Stimulated activated naive B cell treated with anti-CD40 and anti-IgM and Interleukin-4, amounts not matched to agents 10 μg/mL and 1 μg/mL and 100 μg/mL, for 72 hours (primary cell): ENCODE measurements at places on chromosomes 12 and 14.

DNA sequence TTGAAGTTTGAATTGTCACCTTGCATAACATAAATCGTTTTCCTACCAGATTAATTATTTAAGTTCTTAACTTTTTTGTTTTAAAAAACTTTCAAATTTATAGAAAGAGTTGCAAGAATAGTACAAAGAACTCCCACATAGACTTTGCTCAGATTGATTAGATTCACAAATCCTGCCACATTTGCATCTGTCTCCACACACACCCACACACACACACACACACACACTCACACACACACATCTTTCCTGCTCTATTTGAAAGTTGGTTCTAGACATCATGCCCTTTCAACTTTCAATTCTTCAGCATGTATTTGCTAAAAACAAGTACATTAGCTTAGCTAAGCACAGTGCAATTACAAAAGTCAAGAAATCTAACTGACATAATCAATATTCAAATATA, 184.0 kb downstream of the ITPR2 start:
- H3K4me1 ChIP-seq: peaks cover 11% of the 10 kb centered on the region
- H3K27ac ChIP-seq: no peak overlapping the region
- H3K4me3 ChIP-seq: no peak overlapping the region
- no peak for DNase-seq

GRCh38 chr14:61322799-61323290, 1.5 kb downstream of the PRKCH start:
- H3K4me1 ChIP-seq: peaks cover 9% of the 10 kb centered on the region
- peaks cover 11% of the 10 kb centered on the region for H3K27me3 ChIP-seq
- H3K36me3 ChIP-seq: peaks cover 3% of the 10 kb centered on the region
- peak overlapping the region; percentile 89 for H3K4me3 ChIP-seq

DNA sequence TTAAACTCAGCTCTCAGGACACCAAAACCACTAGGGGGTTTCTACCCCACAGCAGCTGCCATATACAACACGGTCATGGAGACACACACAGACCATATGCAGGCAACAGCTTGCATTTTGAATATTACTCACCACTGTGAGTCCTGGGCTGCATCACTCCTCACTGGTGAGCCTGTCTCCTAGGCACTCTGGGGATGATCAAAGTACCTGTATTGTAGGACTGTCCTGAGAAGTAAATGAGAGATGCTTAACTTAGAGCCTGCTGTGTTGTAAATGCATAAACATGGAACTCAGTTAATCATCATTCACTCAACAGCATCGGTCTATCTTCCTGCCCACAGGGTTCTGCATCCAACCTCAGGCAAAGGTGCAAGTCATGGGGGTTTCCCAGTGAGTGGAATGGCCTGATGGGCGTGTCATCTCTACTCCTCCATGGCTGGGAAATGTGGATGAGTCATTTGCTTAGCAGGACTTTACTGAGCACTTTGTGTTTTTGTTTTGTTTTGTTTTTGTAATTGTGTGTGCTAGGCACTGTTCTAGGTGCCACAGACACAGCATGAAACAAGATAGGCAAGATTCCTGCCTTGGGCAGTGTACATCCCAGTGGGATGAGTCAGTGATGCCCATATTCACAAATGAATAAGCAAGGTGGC, 1141.2 kb upstream of the TMEM132C start:
- no peaks in the 10 kb centered on the region for H3K27me3 ChIP-seq
- no peak overlapping the region for H3K27ac ChIP-seq
- no peak overlapping the region for H3K4me3 ChIP-seq
- no peaks in the 10 kb centered on the region for H3K36me3 ChIP-seq

DNA sequence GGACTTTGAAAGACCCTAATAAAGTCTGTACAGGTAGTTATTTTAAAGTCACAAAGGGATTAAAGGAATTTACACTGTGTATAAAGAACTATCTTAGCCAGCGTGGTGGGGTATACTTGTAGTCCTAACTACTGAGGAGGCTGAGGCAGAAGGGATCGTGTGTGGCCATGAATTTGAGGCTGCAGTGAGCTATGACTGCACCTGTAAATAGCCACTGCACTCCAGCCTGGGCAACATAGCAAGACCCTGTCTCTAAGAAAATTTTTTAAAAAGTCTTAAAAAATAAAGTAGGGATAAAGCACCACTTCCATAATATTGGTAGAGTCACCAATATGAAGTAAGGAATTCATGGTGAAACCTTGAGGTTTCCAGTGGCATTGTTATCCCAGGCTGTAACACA, 18.1 kb downstream of the ACVR1B start:
- H3K27me3 ChIP-seq: no peaks in the 10 kb centered on the region
- H3K27ac ChIP-seq: no peak overlapping the region
- no peak overlapping the region for H3K4me3 ChIP-seq
- peaks cover 34% of the 10 kb centered on the region for H3K4me1 ChIP-seq
- H3K36me3 ChIP-seq: peaks cover 2% of the 10 kb centered on the region

- DNase-seq: no peak
- H3K27ac ChIP-seq: no peak overlapping the region
- H3K27me3 ChIP-seq: peaks cover 30% of the 10 kb centered on the region
- H3K4me1 ChIP-seq: no peaks in the 10 kb centered on the region
Measured at GRCh38 chr14:69986336-69986735, 107.1 kb downstream of the SMOC1 start.

GRCh38 chr12:95733141-95733825, 57.3 kb downstream of the NTN4 start:
- no peaks in the 10 kb centered on the region for H3K36me3 ChIP-seq
- no peak for DNase-seq
- no peak overlapping the region for H3K4me3 ChIP-seq
- peaks cover 12% of the 10 kb centered on the region for H3K4me1 ChIP-seq

GRCh38 chr12:104672501-104673265, 215.9 kb downstream of the CHST11 start:
- peak overlapping the region; percentile 89 for H3K27ac ChIP-seq
- H3K36me3 ChIP-seq: peaks cover 22% of the 10 kb centered on the region
- peak overlapping the region; percentile 23 for H3K4me3 ChIP-seq
- peaks cover 93% of the 10 kb centered on the region for H3K4me1 ChIP-seq

- no peak overlapping the region for H3K4me3 ChIP-seq
- peaks cover 7% of the 10 kb centered on the region for H3K36me3 ChIP-seq
- DNase-seq: no peak
- H3K27me3 ChIP-seq: peaks cover 4% of the 10 kb centered on the region
- H3K4me1 ChIP-seq: peaks cover 16% of the 10 kb centered on the region
Measured at GRCh38 chr12:67456431-67456901, 187.3 kb downstream of the CAND1 start.

- no peak for DNase-seq
- no peak overlapping the region for H3K4me3 ChIP-seq
- H3K27ac ChIP-seq: no peak overlapping the region
- H3K36me3 ChIP-seq: no peaks in the 10 kb centered on the region
- no peaks in the 10 kb centered on the region for H3K4me1 ChIP-seq
Measured at GRCh38 chr12:30145684-30146032, 361.9 kb upstream of the TMTC1 start.

GRCh38 chr12:101931498-101932326, 54.3 kb downstream of the DRAM1 start:
- peak overlapping the region; percentile 93 for H3K27ac ChIP-seq
- peak overlapping the region; percentile 50 for H3K4me3 ChIP-seq
- peaks cover 30% of the 10 kb centered on the region for H3K36me3 ChIP-seq

- H3K4me1 ChIP-seq: peaks cover 42% of the 10 kb centered on the region
- H3K27ac ChIP-seq: peak overlapping the region; percentile 75
- no peaks in the 10 kb centered on the region for H3K27me3 ChIP-seq
- H3K4me3 ChIP-seq: peak overlapping the region; percentile 35
- peaks cover 2% of the 10 kb centered on the region for H3K36me3 ChIP-seq
Measured at GRCh38 chr12:51326698-51327439, 2.9 kb upstream of the BIN2 start.

- H3K36me3 ChIP-seq: peaks cover 11% of the 10 kb centered on the region
- DNase-seq: no peak
- peaks cover 11% of the 10 kb centered on the region for H3K27me3 ChIP-seq
- H3K4me1 ChIP-seq: peaks cover 2% of the 10 kb centered on the region
- no peak overlapping the region for H3K27ac ChIP-seq
- H3K4me3 ChIP-seq: no peak overlapping the region
Measured at GRCh38 chr14:96274543-96274942, 18.5 kb downstream of the BDKRB1 start.

- no peak for DNase-seq
- H3K36me3 ChIP-seq: peaks cover 67% of the 10 kb centered on the region
- peak overlapping the region; percentile 93 for H3K27ac ChIP-seq
- no peaks in the 10 kb centered on the region for H3K27me3 ChIP-seq
Measured at GRCh38 chr14:91330096-91330696, 85.7 kb upstream of the GPR68 start.

- no peaks in the 10 kb centered on the region for H3K36me3 ChIP-seq
- no peak for DNase-seq
- H3K27me3 ChIP-seq: peaks cover 17% of the 10 kb centered on the region
- H3K27ac ChIP-seq: no peak overlapping the region
- peaks cover 12% of the 10 kb centered on the region for H3K4me1 ChIP-seq
Measured at GRCh38 chr14:72278316-72278715, 346.1 kb downstream of the RGS6 start.

DNA sequence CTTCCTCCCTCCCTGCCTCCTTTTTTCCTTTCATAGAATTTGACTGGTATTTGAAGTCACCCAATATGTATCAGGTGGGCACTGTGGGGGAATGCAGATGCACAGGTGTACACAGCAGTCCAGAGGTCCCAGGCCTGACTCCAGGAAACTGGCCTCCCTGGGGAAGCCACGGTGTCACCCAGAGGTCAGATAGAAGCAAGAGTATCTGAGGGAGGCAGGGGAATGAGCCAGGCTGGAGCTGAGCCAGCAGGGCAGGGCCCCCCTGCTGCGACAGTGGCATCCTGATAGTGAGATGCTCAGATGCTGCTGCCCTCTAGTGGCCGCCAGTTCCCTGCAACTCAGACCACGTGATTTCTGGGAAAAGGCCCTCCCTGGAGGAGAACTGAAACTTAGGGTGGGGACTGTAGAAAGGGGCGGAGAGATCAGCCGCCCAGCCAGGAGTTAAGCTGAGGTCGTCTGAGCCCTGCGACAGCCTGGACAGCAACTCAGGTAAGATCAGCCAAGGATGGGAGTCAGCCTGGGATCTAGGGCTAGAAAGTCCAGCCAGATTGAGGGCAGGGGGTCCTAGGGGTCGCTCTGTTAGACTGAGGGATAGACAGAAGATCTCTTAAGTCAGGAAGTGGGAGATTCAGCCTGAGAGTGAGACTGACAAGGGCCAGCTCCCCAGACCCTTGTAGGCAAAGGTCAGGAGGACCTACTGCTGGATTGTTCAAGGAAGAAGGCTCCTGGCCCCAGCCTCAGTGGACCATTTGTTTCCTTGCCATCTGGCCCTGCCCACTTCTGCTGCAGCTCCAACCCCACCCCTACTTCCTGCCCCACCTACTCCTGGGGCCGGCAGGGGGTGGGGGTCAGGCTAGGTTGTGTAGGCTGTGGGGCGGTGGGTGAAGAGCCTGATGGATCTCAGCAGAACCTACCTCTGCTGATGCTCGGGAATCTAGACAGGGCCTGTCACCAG, at the start of gene IRF9:
Gene IRF9, plus strand, starts transcription at position 416 of the 955 bp plus-strand sequence. CDS start 880 bp downstream, outside the sequence.
- H3K4me3 ChIP-seq: peak within 1 kb of the TSS; percentile 88
- DNase-seq: peak; percentile 93
- H3K27me3 ChIP-seq: no peaks in the 10 kb centered on the region
- peaks cover 61% of the 10 kb centered on the region for H3K4me1 ChIP-seq
- H3K27ac ChIP-seq: peak within 1 kb of the TSS; percentile 94
- peaks cover 69% of the 10 kb centered on the region for H3K36me3 ChIP-seq

GRCh38 chr12:75099210-75099609, 110.4 kb downstream of the KCNC2 start:
- no peaks in the 10 kb centered on the region for H3K36me3 ChIP-seq
- DNase-seq: no peak
- no peaks in the 10 kb centered on the region for H3K4me1 ChIP-seq
- no peak overlapping the region for H3K27ac ChIP-seq

DNA sequence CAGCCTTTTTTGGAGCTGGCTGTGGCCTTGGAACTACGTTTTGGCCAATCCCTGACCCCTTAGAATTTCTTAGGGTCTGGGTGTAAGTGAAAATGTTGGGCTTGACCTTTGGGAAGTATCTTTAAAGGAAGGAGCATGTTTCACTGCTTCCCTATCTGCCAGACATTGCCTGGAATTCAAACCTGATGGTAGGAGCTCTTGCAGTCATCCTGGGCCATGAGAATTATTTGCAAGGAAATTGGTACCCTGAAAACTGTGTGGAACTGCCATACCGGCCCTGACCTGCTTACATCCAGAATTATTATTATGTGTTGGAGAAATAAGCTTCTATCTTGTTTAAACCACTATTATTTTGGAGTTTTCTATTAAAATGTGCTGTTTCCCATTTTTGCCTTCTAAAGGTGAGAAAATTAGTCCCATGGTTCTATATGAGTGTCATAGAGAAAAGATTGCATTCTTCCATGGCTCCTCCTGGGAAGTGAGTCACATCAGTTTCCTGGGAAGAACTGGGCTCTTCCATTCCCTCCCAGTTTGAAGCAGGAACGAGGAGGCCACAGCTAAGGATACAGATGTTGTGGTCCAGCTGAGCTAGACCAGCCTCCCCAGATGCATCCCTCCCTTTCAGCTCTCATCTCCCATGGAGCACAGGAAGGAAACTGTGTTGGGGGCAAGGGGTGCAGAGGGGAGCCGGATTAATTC, 9.5 kb upstream of the PGF start:
- DNase-seq: no peak
- H3K4me1 ChIP-seq: peaks cover 20% of the 10 kb centered on the region
- H3K36me3 ChIP-seq: peaks cover 1% of the 10 kb centered on the region
- no peak overlapping the region for H3K4me3 ChIP-seq
- H3K27ac ChIP-seq: no peak overlapping the region
- H3K27me3 ChIP-seq: no peaks in the 10 kb centered on the region

- H3K4me3 ChIP-seq: peak overlapping the region; percentile 83
- peak; percentile 76 for DNase-seq
- H3K27me3 ChIP-seq: no peaks in the 10 kb centered on the region
- peak overlapping the region; percentile 81 for H3K27ac ChIP-seq
- peaks cover 45% of the 10 kb centered on the region for H3K36me3 ChIP-seq
Measured at GRCh38 chr14:90399541-90400444, 3.0 kb downstream of the CALM1 start.
